ENCODE measurements at places on chromosomes 7 and 10. TPM values are rescaled to one million over a fixed set of nuclear protein-coding genes. Genes with fewer than 3 reads are reported as not detected.

GRCh38 chr7:90178679-90179278 is 24.5 kb downstream of the STEAP1 start:
- DNase-seq: no peak

GRCh38 chr10:18164748-18165361 is 24.6 kb downstream of the CACNB2 start:
- peak; percentile 92 for DNase-seq

DNA sequence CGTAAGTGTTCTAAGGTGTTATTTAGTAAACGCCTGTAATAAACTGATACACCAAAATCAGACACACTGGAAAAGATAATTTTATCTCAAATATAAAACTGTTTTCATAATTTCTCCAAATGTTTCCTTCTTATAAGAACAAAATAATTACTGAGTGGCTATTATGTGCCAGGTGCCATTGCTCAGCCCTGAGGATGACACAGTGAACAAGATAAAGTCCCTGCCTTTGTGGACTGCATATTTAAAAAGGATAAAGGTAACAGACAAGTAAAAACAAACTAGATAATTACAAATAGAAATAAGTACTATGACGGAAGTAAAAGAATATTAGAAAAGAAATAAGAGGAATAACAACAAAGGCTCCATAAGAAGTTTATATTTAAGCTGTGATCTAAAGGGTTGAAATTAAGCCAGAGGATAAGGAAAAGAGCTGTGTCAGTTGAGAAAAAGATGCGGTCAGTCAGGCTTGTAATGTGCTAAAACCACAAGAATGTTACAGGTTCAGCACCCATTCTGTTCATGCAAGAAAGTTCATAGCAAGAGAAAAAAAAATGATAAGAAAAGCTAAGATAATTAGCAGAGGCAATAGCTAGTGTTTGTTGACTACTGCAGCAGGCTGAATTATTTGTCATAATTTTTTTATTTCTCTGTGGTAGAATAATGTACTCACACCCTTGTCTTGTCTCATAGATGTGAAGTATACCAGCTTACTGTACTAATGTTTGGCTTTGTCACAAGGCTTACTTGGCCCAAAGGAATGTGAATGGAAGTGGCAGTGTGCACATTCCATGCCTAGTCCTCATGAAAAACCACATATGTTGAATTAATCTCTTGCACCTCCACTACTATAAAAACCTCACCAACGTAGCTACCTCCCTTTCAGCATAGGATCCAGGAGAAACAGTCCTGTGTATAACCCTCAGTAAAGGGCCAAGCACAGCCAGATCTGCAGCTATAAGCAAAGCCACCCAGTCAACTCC is 75.1 kb downstream of the CRPPA start:
- DNase-seq: peak; percentile 16

DNA sequence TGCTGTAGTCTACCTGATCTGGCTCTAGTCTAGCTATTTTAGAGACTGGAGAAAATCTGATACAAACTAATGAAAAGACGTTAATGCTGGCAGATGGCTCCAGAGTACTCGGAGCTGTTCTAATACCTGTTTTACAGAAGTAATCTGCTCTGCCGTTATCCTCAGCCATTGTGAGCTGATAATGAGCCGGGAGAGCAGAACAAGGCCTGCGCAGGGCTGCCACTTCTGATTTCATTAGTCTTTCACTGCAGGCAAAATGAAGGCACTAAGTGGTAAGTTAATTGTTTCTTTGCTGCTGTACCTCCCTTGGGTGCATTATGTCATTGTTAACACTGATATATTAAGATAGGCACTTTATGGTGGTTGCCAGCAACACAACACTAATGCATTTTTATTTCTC is 456.4 kb upstream of the PFKP start:
- no peak for DNase-seq

GRCh38 chr7:128202287-128202957 is 38.7 kb upstream of the LEP start:
- DNase-seq: no peak

DNA sequence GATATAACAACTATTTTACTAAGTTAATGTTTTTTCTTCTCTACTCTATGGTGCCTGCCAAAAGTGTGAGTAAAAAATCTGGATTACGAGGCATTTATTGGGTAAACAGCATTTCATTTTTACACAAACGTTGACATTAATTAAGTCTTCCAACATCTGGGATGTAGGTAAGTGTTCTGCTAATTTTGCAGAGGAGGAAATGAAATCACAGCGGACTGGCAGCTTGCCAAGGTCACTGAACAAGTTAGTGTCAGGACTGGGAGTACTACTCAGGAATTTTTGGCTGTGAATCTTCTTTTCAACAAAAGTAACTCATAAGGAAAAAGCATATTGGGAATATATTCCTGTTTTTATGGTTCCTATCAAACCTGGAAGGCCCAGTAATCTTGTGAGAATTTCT is 612.1 kb upstream of the FZD8 start:
- DNase-seq: no peak

- no peak for DNase-seq
These were observed 48.3 kb downstream of the COL17A1 start for GRCh38 chr10:104037261-104037951.

GRCh38 chr7:129494041-129494440 is 8.3 kb upstream of the SMKR1 start:
- DNase-seq: peak; percentile 83

GRCh38 chr10:8829592-8829991 is 775.1 kb downstream of the GATA3 start:
- DNase-seq: no peak

- no peak for DNase-seq
These were observed 352.8 kb upstream of the VSTM2A start for GRCh38 chr7:54189330-54189729.

GRCh38 chr10:86294346-86295265 is 72.0 kb downstream of the GRID1 start:
- DNase-seq: no peak

DNA sequence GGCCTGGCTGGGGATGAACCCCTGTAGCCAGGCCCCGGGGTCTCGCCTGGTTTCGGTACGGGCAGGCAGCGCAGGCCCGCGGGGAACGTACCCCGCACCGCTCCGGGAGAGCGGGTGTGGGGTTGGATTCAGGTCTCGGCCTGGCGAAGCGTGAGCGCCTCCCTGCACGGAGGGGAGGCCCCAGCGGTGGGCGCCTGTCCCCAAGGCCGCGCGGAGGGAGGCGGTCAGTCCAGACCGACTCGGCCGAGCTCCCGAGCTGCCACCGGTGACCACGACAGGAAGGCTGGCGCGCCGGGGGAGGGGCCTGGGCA is 378 bp upstream of the INPP5F start:
- DNase-seq: no peak

GRCh38 chr7:10802526-10802925 is 171.1 kb upstream of the PHF14 start:
- no peak for DNase-seq

DNA sequence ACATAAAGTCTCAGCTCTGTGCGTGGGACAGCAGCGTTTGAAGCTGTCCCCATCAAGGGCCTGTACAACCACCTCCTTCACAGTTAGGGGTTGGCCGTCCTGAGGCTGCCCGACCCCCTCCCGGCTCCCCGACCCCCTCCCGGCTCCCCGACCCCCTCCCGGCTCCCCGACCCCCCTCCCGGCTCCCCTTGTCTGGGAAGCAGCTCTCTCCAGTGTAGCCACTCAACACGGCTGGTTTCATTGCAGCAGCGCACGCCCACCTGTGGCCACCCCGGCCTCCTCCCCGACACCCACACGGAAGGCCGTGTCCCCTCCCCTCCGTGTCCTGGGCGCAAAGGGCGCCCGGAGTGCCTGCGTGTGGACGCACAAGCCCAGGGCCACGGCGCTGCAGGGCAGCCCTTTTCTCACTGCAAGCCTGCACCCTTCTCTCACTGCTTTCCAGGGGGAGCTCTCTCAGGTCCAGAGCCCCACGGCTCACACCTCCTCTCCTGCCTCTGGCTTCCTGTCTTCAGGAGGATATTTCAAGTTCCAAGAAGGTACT is 20.9 kb upstream of the FAM20C start:
- DNase-seq: no peak

GRCh38 chr7:6403907-6404306 is 43.8 kb downstream of the DAGLB start:
- DNase-seq: no peak

- DNase-seq: no peak
These were observed 21.4 kb downstream of the DENND2A start for GRCh38 chr7:140619176-140619575.

GRCh38 chr7:9698375-9698774 is 1265.0 kb downstream of the NXPH1 start:
- no peak for DNase-seq

GRCh38 chr10:31347705-31348104 is 28.7 kb downstream of the ZEB1 start:
- no peak for DNase-seq

- no peak for DNase-seq
These were observed 11.8 kb downstream of the UROS start for GRCh38 chr10:125811251-125811650.

- no peak for DNase-seq
These were observed 370 bp downstream of the TMEM60 start for GRCh38 chr7:77797734-77798393.

- no peak for DNase-seq
These were observed 21.5 kb downstream of the BTAF1 start for GRCh38 chr10:91944880-91945630.

DNA sequence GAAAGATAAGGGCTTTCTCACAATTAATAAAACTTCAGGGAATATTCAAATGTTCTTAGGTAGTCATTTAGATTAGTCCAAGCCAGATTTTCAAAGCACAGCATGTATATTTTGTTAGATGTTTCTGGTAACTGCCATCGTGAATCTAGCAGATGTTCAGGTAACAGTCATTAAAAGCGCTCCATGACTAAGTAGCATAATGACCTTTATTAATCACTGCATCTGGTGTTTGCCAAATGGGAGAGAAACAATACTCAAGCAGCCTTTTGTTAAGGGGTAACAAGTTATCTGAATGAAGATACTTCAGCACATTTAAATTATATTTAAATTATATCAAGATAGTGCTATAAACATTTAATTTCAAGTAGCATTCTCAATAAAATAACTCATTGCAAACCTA is 47.5 kb downstream of the USP6NL start:
- DNase-seq: no peak

DNA sequence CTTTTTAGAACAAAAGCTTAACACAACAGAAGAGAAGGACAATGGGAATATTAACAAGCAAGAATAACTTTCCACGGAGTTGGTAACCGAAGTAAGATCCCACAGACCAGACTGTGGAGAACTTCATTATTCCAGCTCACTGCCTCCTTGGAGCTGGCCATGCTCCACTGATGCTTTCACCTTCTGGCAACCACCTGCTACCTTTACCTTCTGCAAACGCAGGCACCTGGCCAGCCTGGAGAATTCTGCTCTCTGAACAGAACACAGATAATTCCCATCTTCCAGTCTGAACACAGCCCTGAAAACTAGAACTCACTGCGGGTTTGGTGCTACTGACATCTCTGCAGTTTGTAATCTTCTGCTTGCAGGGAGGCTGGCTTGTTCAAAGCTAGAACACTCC is 66.5 kb downstream of the JAZF1 start:
- DNase-seq: no peak

DNA sequence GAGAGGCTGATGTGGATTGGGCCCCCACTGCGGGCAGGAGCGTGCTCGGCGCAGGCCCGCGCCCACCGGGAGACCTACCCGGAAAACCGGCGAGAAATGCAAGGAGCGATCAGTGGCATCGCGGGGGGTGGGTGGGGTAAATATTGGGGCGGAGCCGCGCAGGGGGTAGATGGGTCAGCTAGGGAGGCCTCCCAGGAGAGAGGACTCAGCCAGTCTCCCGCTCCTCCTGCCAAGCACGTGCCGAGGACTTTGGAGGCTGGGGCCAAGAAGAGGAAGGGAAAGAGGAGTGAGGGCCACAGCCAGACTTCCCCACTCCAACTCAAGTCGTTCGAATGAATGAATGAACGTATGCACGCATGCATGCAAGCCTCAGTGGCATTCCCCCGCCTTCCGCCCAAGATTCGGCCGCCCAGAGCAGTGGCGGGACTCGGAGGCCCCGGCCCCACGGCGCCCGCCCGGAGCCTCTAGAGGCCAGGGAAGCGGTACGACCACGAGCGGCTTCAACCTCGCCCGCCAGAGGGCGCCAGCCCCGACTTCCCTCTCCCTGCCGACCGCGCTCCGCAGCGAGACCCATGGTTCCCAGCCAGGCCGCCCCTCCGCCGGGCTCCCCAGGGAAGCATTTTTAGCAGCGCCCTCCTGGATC is 3.6 kb downstream of the NPM3 start:
- peak; percentile 15 for DNase-seq

DNA sequence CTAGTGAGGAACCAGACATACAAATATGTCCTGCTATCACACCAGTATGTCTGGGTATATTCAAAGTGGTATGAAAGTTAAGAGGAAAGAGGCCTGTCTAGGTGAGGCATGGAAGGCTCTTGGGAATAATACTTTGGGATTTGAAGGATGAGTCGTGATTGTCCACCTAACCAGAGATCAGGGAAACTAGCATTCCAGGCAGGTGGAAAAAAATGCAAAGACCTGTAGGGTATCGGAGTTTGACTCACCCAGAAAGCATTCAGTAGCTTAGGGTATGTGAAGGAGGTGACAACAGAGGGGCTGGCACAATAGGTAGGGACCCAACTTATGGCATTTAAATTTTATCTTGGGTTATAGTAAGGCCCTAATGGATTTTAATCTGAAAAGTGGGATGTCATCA is 950 bp upstream of the GCC1 start:
- no peak for DNase-seq

- DNase-seq: peak; percentile 82
These were observed 109.5 kb upstream of the TMEM72 start for GRCh38 chr10:44801383-44802327.

- no peak for DNase-seq
These were observed 93.5 kb downstream of the DYNC1I1 start for GRCh38 chr7:95865716-95866371.

The RASA4B gene
- 5.2 TPM for polyA plus RNA-seq

The SSC4D gene
- 0.45 TPM for polyA plus RNA-seq

The FEZF1 gene
- polyA plus RNA-seq: not detected

The CUBN gene
- 0.76 TPM for polyA plus RNA-seq

The CFAP70 gene
- 0.16 TPM for polyA plus RNA-seq

The ODAD2 gene
- polyA plus RNA-seq: 1.3 TPM

The CRPPA gene
- 0.92 TPM for polyA plus RNA-seq

The AKR1C8 gene
- not detected for polyA plus RNA-seq

The MET gene
- 15.5 TPM for polyA plus RNA-seq

The SPDYE9 gene
- 0.06 TPM for polyA plus RNA-seq

The AGMO gene
- 0.10 TPM for polyA plus RNA-seq

The GIMAP2 gene
- 0.11 TPM for polyA plus RNA-seq

The EZH2 gene
- 17.0 TPM for polyA plus RNA-seq

The OPALIN gene
- not detected for polyA plus RNA-seq

The TRPV5 gene
- polyA plus RNA-seq: not detected

The COX19 gene
- 6.8 TPM for polyA plus RNA-seq

The CTTNBP2 gene
- polyA plus RNA-seq: 10.7 TPM

The BET1 gene
- 37.3 TPM for polyA plus RNA-seq

The PRPS1L1 gene
- polyA plus RNA-seq: not detected

The CNTNAP2 gene
- not detected for polyA plus RNA-seq

The TNRC18 gene
- polyA plus RNA-seq: 13.4 TPM

The SRGN gene
- 137 TPM for polyA plus RNA-seq
